ENCODE measurements at places on chromosomes 16 and 17.

GRCh38 chr17:36823850-36824677 lies 113.2 kb upstream of the LHX1 start:
- no peak for DNase-seq

DNA sequence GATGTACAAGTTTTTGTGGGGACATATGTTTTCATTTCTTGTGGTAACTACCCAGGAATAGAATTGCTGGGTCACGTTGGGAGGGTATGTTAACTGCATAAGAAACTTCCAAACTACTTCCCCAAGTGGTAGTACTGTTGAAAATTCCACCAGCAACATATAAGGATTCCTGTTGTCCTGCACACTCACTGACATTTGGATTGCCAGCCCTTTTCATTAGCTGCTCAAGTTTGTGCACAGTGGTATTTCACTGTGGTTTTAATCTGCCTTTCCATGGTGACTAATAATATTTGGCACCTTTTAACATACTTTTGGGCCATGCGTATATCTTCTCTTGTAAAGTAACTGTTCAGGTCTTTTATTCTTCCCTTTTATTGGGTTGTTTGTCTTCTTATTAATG lies 103.3 kb downstream of the GNAO1 start:
- DNase-seq: no peak

DNA sequence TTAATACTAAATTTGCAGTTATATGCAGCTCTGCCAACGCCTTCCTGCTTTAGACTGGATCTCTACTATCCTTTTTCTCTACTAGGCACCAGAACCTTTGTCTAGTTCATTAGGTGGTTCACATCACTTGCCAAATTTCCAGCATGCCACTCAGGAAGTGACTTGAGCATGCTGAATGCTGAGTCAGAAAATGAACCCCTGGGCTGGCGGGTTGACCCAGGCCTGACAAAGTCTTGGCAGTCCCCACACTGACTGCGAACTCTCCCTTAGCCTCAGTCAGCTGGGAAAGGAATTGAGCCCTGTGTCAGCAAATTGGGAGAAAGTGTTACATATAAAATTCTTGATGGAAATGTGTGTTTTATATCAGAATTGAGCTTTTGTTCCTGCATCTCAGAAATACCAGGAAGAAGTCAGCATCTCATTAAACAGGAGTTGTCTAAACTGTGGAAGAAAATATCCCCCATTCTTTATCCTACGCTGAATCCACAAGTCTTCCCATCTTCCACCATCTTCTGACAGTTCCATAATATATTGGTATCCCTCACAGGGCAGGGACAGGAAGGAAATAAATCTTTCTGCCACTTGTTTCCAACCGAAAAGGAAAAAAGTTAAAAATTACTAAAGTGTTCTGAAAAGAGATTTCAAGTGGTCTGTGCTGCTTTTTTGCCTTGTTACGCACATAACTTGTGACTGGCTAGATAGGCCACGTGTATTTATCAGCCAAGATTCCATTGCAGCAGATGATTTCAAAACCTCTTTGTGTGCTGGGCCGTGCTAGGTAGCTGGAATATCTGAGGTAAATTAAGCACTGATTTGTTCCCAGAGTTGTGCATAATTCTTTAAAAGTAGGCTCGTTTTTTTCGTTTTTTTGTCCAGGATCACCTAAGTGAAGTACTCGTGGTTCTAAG lies 16.7 kb upstream of the SLC12A3 start:
- no peak for DNase-seq

GRCh38 chr17:51820252-51820651 lies 338.3 kb downstream of the CA10 start:
- DNase-seq: no peak

DNA sequence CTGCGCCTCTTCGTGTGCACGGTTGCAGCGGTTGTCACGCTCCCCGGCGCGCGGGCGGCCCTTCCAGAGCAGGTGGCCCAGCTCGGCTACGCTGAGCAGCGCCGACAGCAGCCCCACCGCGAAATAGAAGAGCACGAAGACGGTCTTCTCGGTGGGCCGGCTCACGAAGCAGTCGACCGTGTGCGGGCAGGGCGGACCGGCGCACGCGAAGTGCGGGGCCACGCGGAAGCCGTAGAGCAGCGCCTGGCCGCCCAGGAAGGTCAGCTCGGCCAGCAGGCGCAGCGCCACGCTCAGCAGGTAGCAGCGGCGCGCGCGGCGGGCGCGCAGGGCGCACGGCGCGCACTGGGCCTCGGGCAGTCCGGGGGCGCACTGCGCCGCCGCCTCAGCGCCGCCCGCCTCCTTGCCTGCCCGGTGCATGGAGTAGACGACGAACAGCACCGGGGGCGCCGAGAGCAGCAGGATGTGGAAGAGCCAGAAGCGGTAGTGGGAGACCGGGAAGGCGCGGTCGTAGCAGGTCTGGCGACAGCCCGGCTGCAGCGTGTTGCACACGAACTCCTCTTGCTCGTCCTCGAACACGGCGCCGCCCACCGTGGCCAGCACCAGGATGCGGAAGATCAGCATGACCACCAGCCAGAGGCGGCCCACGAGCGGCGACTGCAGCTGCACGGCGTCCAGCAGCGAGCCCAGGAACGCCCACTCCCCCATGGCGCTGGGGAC lies 1.3 kb downstream of the GJD3 start:
- no peak for DNase-seq

GRCh38 chr17:2034157-2034556 lies 4.2 kb downstream of the DPH1 start:
- no peak for DNase-seq

DNA sequence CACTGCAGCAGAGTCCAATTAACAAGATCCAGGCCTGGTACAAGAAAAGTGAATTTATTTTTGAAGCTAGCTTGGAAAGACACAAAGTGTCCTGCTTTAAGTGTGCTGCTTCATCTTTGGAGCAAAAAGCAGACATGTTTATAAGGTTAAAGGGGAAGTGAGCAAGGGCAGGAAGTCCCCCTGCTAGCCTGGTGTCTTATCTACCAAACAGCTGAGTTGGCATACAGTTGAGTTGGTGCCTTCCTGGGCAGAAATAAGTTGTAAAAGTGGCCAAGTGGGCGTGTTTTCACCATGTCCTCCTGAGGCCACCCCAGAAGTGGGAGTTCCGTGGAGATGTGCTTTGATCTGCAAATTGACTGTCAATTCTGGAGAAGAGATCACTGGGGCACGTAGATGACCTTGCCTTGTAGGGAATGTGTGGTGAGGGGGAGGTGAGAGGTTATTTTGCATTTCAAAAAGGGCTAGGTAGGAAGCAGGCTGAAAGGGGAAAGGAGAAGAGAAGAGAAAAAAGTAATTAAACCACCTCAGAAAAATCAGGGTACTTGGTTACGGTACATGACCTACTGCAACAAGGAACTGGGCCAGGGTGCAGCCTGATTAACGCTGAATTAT lies 38.3 kb upstream of the HSBP1 start:
- no peak for DNase-seq

GRCh38 chr16:88938777-88939244 lies 38.2 kb downstream of the CBFA2T3 start:
- no peak for DNase-seq

DNA sequence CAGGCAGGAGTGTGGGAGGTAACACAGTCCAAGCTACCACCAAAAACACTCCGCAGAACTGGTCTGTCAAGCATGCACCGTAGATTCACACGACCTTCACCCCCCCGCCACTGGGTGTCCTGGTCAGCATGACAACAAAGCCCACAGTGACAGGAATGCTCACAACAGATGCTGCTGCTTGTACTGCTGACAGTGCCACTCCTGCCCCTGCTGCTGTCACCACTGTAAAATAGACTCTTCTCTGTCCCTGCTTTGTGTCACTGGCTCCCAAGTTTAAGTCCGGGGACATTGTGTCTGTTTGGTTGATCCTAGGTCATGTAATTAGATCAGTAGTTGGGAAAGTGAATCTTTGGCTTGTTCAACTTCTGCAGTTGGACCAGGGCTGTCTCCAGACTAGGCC lies 7.0 kb upstream of the ODF4 start:
- no peak for DNase-seq

- DNase-seq: no peak
These were observed 7.6 kb upstream of the SLC47A2 start for GRCh38 chr17:19723964-19724363.

DNA sequence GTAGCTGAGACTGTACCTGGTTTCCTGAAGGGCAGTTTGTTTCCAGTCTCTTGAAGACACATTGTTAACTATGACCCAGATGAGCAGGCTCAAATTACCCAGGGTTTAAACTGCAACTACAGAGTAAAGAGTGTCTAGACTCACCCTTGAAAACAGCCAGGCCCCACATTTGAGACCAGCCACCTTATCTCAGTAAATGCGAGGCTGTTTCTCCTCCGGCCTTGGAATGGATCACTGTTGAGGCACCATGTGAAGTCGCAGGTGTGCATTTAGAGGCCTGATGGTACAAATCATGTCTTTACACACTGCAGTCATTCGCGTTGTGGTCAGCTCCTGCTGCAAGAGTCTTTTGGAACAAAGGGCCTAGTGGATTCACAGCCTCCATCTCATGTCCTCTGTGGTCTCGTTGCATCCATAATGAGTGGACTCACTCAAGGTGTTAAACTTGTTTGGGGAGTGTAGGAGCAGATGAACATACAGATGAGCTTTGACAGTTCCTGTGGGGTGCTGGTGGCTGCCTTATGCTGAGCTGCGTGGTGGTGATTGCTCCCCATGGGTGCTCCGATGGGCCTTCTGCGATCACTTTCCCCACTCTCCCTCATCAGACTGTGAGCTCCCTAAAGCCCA lies 18.5 kb upstream of the N4BP1 start:
- no peak for DNase-seq

DNA sequence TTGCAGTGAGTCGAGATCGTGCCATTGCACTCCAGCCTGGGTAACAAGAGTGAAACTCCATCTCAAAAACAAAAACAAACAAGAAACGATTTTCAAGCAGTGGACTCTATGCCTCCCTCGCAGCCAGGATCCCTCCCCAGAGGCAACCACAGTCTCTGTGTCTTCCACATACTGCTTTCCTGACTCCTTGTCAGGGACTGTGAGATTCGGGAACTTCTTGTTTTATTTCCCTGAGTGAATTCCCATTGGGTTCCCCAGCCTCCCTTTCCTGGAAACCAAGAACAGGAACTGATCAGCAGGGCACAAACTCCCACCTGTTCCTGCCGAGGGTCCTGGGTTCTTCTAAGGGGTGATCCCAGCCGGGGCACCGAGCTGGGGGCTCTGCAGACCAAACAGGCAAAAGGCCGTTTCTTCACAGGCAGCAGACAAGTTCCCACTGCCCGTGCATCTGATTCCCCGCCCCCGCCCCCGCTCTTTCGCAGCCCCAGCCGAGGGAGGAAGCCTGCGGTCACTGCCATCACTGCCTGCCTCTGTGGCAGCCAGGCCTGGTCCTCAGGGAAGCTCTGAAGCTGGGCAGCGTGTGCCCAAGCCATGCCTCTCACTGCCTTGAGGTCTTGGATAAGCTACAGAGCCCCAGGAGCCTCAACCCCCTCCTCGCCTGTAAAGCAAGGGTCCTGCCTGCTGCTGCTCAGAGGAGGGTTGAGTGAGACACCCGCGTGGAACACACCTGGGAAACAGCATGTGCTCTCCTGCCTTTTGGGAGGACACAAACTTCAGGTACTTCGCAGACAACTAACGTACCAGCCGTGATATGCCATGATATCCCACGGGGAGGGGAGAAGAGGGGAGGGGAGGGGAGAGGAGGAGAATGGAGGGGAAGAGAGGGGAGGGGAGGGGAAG lies 5.5 kb upstream of the PIEZO1 start:
- no peak for DNase-seq

DNA sequence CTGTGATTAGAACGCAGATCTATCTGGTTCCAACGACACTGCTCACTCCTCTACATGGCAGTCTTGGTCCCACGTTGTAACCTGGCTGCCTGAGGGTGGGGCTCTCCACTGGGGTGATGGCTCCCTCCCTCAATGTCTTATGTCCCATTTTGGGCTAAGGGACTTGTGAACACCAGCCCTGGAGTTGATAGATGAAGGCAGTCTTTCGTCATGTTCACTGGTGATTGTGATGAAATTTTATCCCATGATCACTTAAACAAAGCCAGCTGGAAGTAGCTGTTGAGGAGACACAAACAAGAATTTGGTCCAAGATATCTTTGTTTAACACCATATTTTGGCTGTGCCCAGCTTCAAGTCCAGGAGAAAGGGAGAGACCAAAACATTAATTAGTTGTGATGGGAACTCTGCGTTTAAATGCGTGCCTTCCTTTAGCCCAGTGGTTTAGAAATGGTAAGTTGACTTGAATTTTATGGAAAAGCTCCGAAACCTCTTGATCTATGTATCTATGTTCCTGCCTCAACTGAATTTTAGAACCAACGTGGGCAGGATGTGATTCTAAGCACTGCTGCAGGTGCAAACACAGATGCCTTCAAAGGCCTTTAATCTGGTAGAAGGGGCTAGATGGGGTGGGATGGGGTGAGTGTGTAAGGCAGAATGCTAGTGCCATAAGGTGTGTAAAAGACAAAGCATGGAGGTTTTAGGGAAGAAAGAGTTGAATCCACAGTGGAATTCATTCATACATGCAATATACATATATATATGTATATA lies 186.8 kb upstream of the IRX3 start:
- no peak for DNase-seq

All from progenitor cell of endocrine pancreas (in vitro differentiated cells).